ENCODE measurements at places on chromosomes 2 and 18. TPM values are rescaled to one million over a fixed set of nuclear protein-coding genes. Genes with fewer than 3 reads are reported as not detected.

The KRTCAP3 gene
- 12.7 TPM for polyA plus RNA-seq

The UCN gene
- 0.43 TPM for polyA plus RNA-seq

The FEZ2 gene
- 49.1 TPM for polyA plus RNA-seq

The MRPS9 gene
- polyA plus RNA-seq = 126 TPM

The PGAP1 gene
- 21.8 TPM for polyA plus RNA-seq

The DNER gene
- polyA plus RNA-seq = 2,466 TPM

The PLGLB2 gene
- polyA plus RNA-seq = 1.7 TPM

The HOXD13 gene
- not detected for polyA plus RNA-seq
